Ascending aorta (tissue), 2 donors: ENCODE measurements at places on chromosomes 4 and X.

GRCh38 chr4:87679449-87680169 lies 29.5 kb downstream of the DMP1 start:
- DNase-seq, result no peak

DNA sequence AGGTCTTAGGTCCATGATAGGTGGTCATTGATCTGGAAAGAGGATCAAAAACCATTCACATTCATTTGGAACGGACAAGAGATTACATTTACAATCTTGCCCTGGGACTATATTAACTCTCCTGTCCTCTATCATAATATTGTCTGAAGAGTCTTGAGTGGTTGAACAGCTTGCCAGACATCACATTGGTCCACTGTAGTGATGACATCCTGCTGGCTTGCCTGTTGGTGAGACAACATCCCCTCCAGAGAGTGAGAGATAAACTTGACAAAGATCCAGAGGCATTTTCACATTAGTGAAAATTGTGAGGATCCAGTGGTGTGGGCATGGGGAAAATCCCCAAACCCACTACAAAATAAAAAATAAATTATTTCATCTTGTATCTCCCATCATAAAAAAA lies 155.7 kb upstream of the LEF1 start:
- DNase-seq, result no peak

DNA sequence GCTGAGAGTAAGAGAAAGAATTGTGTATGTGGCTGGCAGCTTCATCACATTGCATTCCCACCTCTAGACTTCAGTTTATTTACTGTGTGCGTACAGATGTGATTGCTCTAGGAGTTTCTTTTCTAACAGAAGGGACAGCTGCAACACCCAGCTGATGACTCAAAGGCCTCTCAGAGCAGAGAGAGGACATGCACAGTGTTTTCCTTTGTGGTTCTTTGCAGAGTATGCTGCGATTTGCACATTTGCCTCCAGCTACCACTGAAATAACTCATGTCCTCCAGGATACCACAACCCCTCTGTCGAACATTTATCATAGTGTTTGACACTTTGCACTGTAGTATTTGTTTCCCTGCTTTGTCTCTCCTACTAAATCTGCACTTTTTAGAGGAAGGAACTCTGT lies 294.1 kb downstream of the STIM2 start:
- no peak for DNase-seq

GRCh38 chr4:154506253-154506652 lies 14.7 kb upstream of the DCHS2 start:
- DNase-seq, result no peak

DNA sequence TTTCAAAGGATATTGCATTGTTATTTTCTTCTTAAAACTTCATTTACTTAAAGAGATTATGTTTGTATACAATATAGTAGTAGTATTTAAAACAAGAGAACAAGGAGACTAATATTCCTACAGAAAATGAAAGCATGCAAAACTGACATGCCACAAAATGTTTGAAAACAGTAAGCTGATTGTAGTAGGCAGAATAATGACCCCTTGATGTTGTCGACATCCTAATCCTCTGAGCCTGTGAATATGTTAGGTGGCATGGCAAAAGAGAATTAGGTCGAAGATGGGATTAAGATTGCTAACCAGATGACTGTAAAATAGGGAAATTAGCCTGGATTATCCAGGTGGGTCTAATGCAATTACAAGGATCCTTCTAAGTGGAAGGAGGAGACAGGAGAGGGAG lies 522.2 kb upstream of the NR3C2 start:
- DNase-seq, result no peak

GRCh38 chr4:122914938-122915337 lies 7.5 kb downstream of the NUDT6 start:
- DNase-seq, result no peak

DNA sequence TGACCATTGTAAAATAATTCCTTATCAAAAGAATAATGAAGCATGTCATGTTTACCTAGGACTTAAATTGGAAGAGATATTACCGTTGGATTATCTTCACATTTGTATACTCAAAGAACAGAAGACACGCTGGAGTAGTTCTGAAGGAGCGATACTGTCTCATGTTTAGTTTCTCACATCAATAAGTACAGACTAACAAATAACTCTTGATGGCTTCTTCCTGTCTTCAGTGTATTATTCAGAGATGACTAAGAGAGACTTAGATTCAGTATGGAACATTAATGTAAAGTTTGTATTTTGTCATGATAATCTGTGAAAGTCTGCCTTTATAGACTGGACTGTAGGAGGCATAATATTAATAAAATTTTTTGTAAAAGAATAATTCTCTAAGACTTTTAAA lies 72.7 kb downstream of the SPRY1 start:
- no peak for DNase-seq
